ENCODE measurements at places on chromosomes 11 and 22. TPM values are rescaled to one million over a fixed set of nuclear protein-coding genes. Genes with fewer than 3 reads are reported as not detected.

The SCGB1D2 gene
- total RNA-seq = not detected

DNA sequence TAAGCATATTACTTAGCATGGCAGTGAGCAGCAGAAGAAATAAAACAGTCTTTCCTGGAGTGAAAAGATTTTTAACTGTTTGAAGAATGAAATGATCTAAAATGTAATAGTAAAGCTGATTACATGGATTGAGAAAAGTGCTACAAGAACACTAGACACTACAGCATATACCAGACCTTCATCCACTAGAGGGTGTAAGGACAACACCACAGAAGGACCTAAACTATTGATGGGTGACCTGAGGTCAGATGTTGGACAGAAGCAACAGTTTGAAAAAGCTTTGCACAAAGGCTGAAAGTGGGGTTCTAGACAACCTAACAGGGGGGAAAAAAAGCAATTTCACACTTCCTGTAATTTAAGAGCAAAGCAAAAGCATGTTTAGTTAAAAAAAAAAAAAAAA lies 97.7 kb downstream of the RBFOX2 start:
- H3K4me1 ChIP-seq = no peaks in the 10 kb centered on the region
- H3K4me3 ChIP-seq = no peak overlapping the region
- H3K27ac ChIP-seq = no peak overlapping the region
- H3K36me3 ChIP-seq = no peaks in the 10 kb centered on the region
- no peak for DNase-seq
- peaks cover 8% of the 10 kb centered on the region for H3K27me3 ChIP-seq

The ANO3 gene
- not detected for total RNA-seq

The MIOX gene
- not detected for total RNA-seq

- no peak overlapping the region for H3K27ac ChIP-seq
- no peak for DNase-seq
- H3K27me3 ChIP-seq = peaks cover 3% of the 10 kb centered on the region
- no peaks in the 10 kb centered on the region for H3K36me3 ChIP-seq
- no peaks in the 10 kb centered on the region for H3K4me1 ChIP-seq
- H3K4me3 ChIP-seq = no peak overlapping the region
Measured at GRCh38 chr22:31126869-31127175, 4.1 kb downstream of the INPP5J start.

DNA sequence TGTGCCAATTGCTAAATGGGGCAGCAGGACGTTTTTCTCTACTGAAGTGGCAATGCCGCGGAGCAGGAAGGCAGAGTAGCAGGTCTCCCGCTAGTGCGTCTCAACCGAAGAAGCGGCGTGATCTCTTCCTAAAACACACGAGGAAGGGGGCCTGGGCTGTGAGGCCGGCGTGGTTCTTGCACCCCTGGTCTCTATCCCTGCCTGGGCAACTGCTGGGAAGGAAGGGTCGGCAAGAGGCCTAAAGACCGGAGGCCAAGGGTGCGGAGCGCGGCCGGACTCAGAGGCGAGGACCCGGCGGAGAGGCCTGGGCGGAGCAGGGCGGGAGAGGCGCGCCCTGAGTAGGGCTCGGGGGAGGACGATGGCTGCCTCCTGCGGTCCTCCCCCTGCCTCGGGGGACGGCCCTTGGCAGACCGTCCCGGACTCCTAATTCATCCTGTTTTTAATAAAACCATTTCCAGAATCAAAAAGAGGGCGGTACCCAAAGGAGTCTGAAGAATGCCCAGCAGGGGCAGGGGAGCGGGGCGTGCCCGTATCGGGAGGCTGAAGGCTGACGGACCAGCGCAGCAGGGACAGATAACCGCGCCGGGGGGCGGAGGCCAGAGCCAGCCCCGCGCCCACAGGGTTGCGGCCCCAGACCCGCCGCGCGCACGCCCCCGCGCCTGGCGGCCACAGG lies 572 bp upstream of the APLP2 start:
- peaks cover 17% of the 10 kb centered on the region for H3K4me1 ChIP-seq
- peaks cover 30% of the 10 kb centered on the region for H3K27me3 ChIP-seq
- peaks cover 6% of the 10 kb centered on the region for H3K36me3 ChIP-seq
- peak overlapping the region; percentile 87 for H3K4me3 ChIP-seq

The ZNF143 gene
- 30.7 TPM for total RNA-seq

DNA sequence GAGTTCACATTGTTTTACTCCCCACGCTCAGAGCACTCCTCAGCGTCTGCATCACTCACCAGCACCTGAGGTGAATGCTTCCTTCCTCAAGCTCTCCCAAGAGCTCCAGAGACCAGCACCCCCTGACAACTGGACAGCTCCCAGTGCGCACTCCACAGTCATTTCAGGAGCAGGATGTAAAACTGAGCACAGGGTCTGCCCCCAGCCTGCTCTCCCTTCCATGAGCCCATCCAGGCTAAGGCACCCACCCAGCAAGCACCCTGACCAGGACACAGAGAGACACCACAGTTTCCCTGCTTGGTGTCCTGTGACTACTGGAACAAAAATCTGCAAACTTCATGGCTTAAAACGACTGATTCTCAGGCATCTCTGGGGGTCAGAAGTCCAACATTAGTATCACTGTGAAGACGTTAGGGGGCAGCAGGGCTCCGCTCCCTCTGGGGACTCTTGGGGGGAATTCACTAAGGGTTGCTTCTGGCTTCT lies 3.3 kb downstream of the SCGB1D2 start:
- no peak overlapping the region for H3K4me3 ChIP-seq
- H3K4me1 ChIP-seq = no peaks in the 10 kb centered on the region
- H3K27ac ChIP-seq = no peak overlapping the region
- no peak for DNase-seq

The OR4D5 gene
- total RNA-seq = not detected

All from activated T-helper 1 cell treated with anti-CD3 and anti-CD28 coated beads, Interleukin-12 subunit alpha, Interleukin-12 subunit beta, Interleukin-2, Interleukin-4 antibody, amounts not matched to agents 30 ng/mL and 10 ng/mL and 1 ng/mL, durations not matched to agents 14 hours and 24 hours and 36 hours (primary cell).